CD4-positive, alpha-beta T cell (primary cell): ENCODE measurements at places on chromosomes 1 and 21.

- H3K36me3 ChIP-seq: no peaks in the 10 kb centered on the region
- no peak overlapping the region for H3K4me3 ChIP-seq
- no peaks in the 10 kb centered on the region for H3K27me3 ChIP-seq
- H3K27ac ChIP-seq: no peak overlapping the region
Measured at GRCh38 chr21:39650306-39650705, 37.6 kb downstream of the B3GALT5 start.

DNA sequence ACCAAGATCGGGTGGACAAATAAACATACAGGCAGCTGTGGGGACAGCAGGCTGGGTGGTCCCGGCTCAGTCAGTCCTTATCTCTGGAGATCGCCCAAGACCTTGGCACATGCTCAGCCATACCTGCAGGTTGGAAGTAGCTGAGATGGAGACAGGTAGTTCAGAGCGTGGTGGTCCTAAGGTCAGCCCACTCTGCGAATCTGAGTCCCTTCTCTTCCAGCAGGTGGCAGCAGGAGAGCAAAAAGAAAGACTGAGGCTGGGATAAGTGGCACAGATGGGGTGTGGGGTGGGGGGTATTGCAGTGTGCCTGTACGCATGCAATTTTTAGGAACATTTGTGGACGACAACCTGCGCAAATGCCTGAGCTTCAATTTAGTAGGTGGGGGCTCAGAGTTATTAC is 104.9 kb downstream of the TENT5C start:
- H3K27me3 ChIP-seq: peaks cover 5% of the 10 kb centered on the region
- no peak overlapping the region for H3K27ac ChIP-seq
- DNase-seq: no peak
- H3K4me3 ChIP-seq: no peak overlapping the region
- H3K36me3 ChIP-seq: no peaks in the 10 kb centered on the region
- H3K4me1 ChIP-seq: no peaks in the 10 kb centered on the region

GRCh38 chr1:110089561-110090275 is 19.2 kb upstream of the ALX3 start:
- no peak overlapping the region for H3K4me3 ChIP-seq
- no peaks in the 10 kb centered on the region for H3K36me3 ChIP-seq
- H3K4me1 ChIP-seq: peaks cover 3% of the 10 kb centered on the region
- peaks cover 17% of the 10 kb centered on the region for H3K27me3 ChIP-seq

DNA sequence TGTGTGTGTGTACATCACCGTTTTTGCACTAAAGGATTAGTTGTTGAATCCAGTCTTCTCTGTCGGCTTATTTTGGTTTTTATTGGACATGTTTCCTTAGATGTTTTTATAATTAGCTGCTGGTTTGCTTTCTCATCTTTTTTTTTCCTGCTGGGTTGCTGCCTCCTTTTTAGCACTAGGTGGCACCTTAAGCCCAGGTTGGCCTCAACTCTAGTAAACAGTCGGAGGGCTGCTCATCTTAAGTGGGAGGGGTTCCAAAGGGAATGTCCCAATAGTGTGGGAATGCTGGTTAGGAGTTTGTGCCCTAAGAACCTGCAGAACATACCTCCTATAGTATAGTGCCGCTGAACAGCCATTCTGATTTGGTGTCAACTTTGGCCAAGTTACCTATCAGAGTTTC is 570.1 kb upstream of the CXADR start:
- no peaks in the 10 kb centered on the region for H3K36me3 ChIP-seq
- no peak overlapping the region for H3K27ac ChIP-seq
- no peaks in the 10 kb centered on the region for H3K4me1 ChIP-seq
- no peak overlapping the region for H3K4me3 ChIP-seq

DNA sequence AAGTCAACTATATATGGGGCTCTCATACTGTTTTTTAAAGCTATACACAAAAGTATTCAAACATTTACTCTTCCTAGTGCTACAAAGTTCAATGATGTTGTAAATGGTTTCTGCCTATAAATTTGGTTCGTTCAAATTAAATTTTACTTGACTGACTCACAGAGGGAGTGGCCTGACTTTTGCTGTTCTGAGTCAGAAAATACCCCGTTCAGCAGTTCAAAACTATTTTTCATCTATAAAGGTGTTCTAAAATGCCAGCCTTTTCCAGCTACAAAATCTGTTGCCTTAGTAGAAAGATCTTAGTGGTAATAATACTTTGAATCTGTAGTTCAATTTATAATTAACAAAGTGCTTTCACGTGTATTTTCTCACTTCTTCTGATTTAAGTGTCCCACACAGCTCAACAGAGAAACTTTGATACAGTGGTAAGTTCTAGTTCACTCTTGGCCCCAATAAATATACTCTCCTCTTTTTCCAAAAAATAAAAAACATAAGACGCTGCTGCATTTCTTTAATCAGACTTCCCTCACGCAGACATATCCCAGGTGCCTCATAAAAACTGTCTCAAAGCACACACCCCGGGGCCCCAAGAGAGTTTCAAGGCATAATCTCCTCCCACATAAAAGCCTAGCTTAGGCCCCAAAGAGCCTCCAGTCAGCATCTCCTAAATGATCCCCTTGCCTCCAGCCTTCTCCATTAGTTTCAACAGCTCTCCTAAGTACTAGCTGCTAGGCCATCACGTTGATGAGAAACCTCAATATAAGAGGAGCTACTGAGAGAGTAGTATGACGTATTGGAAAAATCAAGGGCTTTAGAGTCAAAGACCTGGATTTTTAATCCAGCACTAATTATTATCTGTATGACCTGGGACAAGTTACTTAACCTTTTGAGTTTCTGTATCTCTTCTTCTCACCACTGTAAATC is 3.2 kb downstream of the PTP4A2 start:
- H3K27ac ChIP-seq: peak overlapping the region; percentile 86

- H3K27me3 ChIP-seq: no peaks in the 10 kb centered on the region
- no peak for DNase-seq
- H3K36me3 ChIP-seq: no peaks in the 10 kb centered on the region
- H3K4me1 ChIP-seq: no peaks in the 10 kb centered on the region
Measured at GRCh38 chr1:30012455-30013440, 710.6 kb downstream of the MATN1 start.

DNA sequence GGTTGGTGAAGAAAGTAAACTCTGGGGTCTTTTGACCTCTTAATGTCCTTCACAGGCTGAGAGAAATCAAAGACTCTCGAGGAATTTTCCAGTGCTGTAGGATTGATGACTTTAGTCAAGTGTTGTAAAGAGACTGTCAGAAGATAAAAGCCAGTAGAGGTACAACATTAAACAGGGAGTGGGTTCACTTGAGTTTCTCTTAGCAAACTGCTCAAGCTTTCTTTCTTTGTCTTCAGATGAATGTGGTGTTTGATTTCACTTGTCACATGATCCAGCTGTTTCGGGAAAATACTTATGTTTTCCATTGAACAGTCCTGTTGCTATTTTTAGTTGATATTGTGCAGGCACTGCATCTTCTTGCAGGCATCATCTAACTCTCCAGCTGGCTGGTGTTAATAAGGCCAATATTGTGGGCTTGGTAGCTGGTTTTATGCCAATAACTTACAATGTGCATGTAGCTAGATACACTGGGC is 45.6 kb downstream of the XCL2 start:
- H3K27ac ChIP-seq: no peak overlapping the region
- H3K4me3 ChIP-seq: no peak overlapping the region
- H3K36me3 ChIP-seq: no peaks in the 10 kb centered on the region
- DNase-seq: no peak
- H3K4me1 ChIP-seq: no peaks in the 10 kb centered on the region
- no peaks in the 10 kb centered on the region for H3K27me3 ChIP-seq

DNA sequence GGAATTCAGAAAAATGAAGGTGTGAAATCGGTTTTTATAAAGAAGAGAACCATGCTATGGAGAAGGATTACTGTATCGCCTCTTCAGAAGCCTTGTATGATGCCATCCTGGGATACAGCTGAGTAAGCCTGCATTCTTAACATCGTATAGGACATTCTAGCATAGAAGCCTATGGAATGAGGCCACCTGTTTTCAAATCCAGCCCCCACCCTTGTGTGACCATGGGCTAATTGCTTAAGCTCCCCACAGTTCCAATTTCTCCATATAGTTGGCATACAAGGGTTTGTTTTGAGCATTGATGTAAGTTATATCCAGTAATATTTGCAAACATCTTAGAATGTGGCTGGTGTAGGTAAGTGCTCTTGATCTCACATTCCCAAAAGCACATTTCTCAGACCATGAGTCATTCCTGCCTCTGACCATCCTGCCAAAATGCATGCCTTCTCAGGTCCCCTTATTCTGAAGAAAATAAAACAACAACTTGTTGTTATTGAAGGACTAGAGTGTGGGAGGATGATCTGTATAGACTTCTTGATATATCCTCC is 1.5 kb downstream of the OR14A2 start:
- H3K4me3 ChIP-seq: no peak overlapping the region
- no peak for DNase-seq
- H3K27ac ChIP-seq: no peak overlapping the region
- no peaks in the 10 kb centered on the region for H3K4me1 ChIP-seq
